ENCODE measurements at places on chromosomes 13 and 19. TPM values are rescaled to one million over a fixed set of nuclear protein-coding genes. Genes with fewer than 3 reads are reported as not detected.

DNA sequence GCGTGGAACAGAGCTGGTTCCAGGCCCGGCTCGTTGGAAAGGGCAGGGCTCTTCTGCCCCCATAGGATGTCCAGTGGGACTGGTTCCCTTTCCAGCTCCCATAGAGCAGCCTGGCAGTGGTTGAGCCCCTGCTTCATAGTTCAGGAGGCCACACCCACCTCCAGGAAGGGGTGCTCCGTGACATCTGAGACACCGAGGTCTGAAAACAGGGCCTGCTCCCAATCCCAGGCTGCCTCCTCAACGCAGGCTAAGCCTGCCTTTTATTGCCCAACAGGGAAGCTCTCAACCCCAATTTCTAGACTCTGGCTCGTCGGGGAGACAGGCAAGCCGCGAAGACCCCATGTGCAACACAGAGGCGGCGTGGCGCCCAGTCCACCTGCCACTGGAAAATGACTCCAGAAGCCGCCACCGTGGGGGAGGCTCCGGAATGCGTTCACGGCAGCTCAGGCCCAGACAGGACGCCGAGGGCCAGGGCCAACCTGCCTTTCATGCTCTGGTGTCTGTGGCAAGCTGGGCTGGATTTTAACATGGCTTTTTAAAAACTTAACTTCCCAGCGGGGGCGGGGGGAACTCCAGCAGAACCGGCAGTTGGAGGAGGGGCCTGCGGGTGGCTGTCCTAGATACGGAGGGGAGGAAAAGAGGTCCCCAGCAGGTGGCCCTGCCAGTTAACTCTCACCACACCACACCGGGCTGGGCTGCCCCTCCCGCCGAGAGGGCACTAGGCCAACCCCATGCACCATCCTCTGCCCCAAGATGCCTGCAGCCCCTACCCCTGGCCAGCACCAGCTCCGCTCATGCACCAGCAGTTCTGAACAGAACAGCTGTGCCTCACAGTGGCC is 17.9 kb upstream of the TINCR start:
- DNase-seq, result no peak

DNA sequence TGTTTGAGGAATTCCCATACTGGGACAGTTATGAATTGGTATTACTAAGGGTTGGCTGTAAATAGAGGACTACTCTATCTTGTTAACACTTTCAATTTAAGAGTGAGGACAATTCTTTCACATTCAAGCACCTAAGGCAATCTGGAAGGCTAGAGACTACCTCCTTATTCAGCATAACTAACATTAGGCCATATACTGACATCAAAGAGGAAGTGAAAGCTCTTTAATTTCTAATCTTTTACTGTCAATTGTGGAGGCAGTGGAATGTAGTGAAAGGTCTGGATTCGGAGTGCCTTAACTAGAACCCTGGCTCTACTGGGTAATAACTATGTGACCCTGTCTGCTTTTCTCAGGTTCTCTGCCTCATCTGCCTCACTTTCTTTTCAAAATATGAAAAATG is 134.0 kb downstream of the UFM1 start:
- no peak for DNase-seq

- no peak for DNase-seq
Observed at GRCh38 chr19:57282011-57282643, 1.8 kb downstream of the ZNF460 start.

DNA sequence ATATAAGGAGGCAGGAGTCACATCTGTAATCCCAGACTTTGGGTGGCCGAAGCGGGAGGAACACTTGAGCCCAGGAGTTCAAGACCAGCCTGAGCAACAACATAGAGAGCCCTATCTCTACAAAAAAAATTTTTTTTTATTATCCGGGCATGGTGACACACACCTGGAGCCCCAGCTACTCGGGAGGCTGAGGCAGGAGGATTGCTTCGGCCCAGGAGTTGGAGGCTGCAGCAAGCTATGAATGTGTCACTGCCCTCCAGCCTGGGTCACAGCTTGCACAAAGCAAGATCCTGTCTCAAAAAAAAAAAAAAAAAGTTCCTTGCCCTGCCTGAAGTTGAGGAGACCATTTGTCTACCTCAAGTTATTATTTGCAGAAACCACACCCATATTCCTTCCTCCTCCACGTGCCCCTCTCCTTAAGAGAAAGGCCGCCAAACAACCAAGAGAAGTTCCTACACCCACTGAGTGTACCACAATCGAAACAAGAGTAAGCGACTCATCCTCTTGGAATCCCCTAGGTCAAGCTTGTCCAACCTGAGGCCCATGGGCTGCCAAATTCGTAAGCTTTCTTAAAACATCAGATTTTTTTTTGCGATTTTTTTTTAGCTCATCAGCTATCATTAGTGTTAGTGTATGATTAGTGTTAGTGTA is 2.2 kb downstream of the ABCC4 start:
- DNase-seq, result no peak

- DNase-seq, result no peak
Observed at GRCh38 chr13:73983109-73983508, 151.1 kb downstream of the KLF12 start.

DNA sequence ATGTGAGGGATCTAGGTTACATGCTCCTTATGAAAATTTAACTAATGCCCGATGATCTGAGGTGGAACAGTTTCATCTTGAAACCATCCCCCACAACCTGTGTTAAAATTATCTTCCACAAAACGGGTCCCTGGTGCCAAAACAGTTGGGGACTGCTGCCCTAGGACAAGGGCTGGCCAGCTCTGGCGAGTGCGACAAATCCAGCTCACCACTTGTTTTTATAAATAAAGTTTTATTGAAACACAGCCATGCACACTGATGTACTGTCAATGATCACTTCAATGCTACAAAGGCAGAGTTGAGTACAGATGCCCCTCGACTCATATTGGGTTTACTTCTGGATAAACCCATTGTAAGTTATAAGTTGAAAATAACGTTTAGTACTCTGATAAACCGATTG is 235.3 kb downstream of the ATP8A2 start:
- no peak for DNase-seq

DNA sequence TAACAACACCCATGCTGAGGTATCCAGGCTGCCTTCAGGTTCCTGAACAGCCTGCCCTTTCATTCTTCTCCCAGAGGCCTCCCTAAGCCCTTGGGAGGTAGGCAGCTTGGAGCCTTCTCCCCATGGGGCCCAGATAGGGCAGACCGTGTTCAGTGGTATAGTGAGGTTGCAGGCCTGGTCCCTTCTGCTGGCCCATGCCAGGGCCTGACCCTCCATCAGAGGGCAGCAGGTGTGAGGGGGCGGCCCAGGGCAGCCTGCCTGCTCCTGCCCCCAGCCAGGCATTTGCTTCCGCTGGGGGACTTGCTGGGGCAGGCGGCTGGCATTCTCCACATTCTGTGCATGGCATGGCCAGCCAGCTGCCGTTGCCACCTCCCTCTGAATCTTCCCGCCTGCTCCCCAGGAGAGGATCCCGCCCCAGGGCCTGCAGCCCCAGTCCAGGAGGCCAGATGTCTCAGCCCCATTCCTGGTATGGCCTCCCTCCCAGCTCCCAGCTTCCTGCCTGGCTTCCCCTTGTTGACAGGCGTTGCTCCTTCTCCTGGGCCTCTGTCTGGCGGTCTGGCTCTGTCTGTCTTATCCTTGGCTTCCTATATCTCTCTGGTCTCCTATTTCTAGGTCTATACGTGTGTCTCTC is 8.9 kb downstream of the CIC start:
- DNase-seq, result no peak

DNA sequence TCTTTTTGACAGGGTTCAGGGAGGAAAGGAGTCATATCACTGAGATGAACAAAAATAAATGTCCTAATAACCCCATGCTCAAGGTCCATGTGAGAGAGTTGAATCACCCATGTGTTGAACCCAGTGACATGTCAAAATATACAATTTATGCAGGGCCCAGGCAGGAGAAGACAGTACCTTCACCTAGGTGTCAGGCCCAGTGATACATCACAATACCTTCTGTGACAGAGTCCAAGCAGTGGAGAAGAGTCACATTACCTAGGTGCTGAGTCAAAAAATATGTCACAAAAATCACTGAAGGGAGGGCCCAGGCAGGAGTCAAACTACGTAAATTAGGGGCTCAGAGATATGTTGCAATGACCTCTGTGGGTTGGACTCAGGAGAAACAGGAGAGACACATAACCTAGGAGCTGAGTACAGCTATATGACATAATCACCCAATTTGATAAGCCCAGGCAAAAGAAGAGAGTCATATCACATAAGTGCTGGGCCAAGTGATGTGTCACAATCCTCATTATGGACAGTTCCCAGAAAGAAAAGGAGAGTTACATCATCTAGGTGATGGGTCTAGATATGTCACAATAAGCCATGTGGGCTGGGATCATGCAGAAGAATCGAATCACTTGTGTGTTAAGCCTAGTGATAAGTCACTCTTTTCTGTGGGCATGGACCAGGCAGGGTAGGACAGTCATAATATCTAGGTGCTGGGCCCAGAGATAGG is 13.8 kb upstream of the ZNF724 start:
- no peak for DNase-seq

GRCh38 chr13:24083141-24083540 is 77.4 kb upstream of the SPATA13 start:
- DNase-seq, result no peak

- no peak for DNase-seq
Observed at GRCh38 chr13:30934381-30934780, 1.9 kb downstream of the TEX26 start.

DNA sequence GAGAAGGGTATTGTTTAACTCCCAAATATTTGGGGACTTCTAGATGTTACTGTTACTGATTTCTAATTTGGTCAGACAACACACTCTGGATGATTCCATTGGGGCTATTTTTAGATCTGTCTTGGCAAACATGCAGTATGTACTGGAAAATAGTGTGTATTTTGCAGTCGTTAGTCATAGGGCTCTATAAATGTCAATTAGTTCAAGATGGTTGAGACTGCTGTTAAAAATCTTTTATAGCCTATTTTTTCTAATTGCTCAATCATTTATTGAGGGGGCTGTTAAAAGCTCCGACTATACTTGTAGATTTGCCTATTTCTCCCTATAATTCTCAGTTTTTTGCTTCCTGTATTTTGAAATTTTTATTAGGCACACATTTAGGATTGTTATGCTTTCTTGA is 31.4 kb downstream of the PPP5C start:
- no peak for DNase-seq

The ISOC2 gene
- polyA plus RNA-seq, result 28.7 TPM

The CBLC gene
- polyA plus RNA-seq, result 4.1 TPM

The OR4F17 gene
- not detected for polyA plus RNA-seq

The PTH2 gene
- polyA plus RNA-seq, result not detected

The CSNK1G2 gene
- polyA plus RNA-seq, result 46.7 TPM

The SIGLEC12 gene
- not detected for polyA plus RNA-seq

The LGALS4 gene
- 1.1 TPM for polyA plus RNA-seq

The OR10H1 gene
- 0.04 TPM for polyA plus RNA-seq

Measured in right renal cortex interstitium (tissue), 3 donors.